MG63 (cell line): ENCODE measurements at places on chromosomes 7 and 10. TPM values are rescaled to one million over a fixed set of nuclear protein-coding genes. Genes with fewer than 3 reads are reported as not detected.

- no peak for DNase-seq
Measured at GRCh38 chr10:86583983-86584382, 62.4 kb upstream of the WAPL start.

Gene SPDYE17
- not detected in 2 replicates for total RNA-seq

Gene C7orf57
- 0.23 TPM in 1 of 2 replicates, not detected in the other for total RNA-seq

Gene SDK1
- total RNA-seq, result 1.1 TPM in 1 of 2 replicates, not detected in the other

- DNase-seq, result no peak
Measured at GRCh38 chr7:55912748-55913158, 25.5 kb downstream of the ZNF713 start.

DNA sequence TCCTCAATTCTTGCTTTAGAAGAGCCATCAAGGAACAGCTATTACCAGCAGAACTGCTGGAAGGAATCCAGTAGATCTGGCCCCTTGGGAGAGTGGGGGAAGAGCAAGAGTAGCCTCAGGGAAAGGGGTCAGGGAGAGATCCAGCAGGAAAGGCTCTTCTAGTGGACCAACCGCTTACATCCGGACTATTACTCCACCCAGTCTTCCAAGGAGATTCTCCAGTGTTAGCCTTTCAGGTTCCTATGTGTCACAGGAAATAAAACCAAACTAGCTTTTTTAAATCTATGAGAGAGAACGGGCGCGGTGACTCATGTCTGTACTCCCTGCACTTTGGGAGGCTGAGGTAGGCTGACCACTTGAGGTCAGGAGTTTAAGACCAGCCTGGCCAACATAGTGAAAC lies 34.3 kb downstream of the TET1 start:
- peak; percentile 73 for DNase-seq

GRCh38 chr10:75450644-75451640 lies 19.5 kb downstream of the LRMDA start:
- no peak for DNase-seq

Gene RNF133
- not detected in 2 replicates for total RNA-seq

GRCh38 chr7:32616625-32617024 lies 121.3 kb downstream of the AVL9 start:
- peak; percentile 96 for DNase-seq

- no peak for DNase-seq
Measured at GRCh38 chr10:103295374-103296015, 18.6 kb downstream of the INA start.

DNA sequence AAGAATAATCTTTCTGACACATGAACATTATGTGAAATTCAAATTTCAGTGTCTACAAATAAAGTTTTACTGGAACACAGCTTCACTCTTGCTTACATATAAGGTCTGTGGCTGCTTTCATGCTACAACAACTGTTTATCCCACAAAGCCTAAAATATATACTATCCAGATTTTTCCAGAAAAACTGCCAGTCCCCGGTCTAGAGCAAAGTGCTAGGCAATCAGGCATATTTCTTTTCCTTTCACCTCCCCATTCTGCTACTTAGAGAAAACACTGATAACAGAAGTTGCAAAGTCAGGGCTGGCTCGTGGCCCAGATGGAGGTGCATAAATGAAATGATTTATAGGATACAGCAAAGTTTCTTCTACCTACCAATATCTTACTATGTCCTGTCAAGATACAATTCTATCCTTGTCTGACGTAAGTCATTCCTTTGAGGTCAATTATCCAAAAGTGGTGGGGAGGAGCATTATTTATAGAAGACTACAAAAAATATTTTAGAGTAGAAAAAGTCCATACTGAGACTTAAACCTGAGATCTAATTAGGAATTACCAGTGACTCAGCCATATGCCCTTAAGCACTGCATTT lies 384.1 kb downstream of the NXPH1 start:
- DNase-seq, result no peak

Gene PAX4
- total RNA-seq, result not detected in 2 replicates

DNA sequence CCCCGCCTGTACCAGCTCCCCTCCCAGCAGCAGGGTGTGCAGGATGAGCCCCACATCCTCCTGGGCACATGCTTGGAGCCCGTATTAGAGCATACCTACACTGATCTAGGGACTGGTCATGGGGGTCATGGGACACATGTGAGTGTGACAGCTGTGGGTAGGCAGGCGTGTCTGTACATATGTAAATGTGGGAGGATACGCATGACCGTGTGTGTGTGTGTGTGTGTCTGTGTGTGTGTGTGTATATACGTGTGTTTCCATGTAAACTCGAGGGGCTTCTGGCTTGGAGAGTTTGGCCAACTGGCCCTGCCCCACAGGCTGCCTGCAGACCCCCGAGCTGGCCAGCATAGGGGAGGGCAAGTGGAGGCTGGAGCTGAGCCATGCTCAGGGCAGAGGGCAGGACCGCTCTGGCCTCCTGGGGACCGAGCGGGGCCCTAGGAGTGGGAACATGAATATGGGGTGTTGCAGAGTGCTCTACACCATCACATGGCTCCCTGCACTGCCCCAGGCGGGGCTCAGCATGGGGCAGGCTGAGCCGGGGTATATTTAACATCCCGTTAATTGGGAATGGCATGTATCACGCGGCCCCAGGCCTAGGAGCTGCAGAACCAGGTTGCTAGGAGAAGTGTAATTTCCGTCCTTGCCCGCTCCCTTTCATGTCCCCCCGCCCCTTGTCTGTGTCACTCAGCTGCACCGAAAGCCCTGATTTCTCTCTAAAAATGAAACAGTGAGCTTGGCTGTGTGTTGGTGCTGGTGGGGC lies 152.7 kb upstream of the PCBD1 start:
- no peak for DNase-seq

Gene ZC3HAV1L
- total RNA-seq, result 3.5 and 4.3 TPM in 2 replicates

Gene SEMA3D
- total RNA-seq, result 0.20 and 1.2 TPM in 2 replicates

- DNase-seq, result no peak
Measured at GRCh38 chr10:18229826-18230225, 89.6 kb downstream of the CACNB2 start.

DNA sequence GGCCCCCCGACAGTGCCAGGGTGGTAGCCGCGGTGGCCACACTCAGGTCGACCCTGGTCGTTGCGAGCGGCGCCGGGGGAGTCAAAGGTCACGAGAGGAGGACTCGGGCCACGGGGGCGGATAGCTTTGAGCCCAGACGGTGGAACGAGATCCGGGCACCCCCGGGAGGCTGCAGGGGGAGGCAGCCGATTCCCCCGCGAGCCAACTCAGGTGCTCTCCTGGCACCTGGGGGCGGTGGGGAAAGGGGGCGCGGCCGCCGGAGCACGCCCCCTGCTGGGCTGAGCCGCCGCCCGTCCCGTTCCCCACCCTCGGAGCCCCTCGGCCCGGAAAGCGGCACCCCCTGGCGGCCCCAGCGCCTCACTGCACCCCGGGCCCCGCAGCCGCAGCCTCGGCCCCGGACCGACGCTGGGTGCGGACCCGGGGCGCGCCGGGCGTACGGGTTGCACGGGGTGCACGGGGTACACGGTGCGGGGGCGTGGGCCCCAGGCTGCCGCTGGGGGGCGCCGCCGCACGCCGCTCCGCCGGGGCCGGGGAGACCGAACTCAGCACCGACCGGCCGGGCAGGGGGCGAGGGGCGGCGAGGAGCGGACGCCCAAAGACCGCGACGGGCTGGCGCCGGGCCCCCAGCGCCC lies 521 bp upstream of the NYAP1 start:
- DNase-seq, result peak; percentile 51

Gene GOT1
- 8.6 and 21.8 TPM in 2 replicates for total RNA-seq

Gene SERPINE1
- total RNA-seq, result 59.2 and 73.4 TPM in 2 replicates

DNA sequence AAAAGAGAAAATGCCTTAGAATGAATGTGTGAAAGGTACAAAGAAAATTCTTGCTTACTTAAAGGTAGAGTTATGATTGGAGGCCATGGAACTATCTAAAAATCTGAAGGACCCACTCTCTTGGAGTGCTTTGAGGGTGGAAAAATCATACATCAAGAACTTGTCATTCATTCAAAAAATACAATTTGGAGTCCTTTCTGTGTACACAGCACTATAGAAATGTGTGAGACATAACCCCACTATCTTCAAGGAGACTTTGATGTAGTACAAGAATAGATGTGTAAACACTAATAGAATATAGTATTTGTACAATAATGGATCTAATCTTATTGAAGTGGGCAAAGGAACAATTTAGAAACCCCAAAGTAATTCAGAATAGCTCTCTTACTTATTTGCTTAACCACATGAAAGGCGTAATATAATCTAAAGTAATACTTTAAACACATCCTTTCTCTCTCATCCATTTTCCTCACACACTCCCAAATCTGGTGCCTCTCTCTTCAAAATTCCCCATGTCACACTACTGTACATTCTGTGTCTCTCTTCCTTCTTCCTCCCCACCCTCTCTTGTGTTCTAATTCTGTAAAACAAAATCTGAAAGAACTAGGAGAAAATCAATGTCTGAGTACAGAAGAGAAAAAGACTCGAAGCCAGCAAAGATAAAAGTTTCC lies 166.7 kb downstream of the DNAJB9 start:
- DNase-seq, result no peak

Gene SH2D4B
- not detected in 2 replicates for total RNA-seq

DNA sequence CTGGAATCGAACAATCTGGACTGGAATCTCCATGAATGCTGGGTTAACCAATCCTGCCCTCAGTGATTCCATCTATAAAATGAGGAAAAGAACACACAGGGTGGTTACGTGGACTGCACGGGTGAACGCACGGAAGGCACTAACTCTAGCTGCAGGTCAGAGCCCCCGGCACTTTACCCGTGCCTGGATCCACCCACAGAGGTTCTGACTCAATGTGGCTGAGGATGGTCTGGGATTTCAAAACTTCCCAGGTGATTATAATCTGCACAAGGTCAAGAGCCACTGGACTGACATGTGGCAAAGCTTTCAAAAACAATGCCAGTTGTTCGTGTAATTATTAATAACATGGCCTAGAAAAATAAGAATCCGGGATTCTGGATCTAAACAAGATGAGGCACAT lies 29.2 kb downstream of the KIAA1549 start:
- no peak for DNase-seq
